Right kidney (tissue), 9 donors: ENCODE measurements at places on chromosomes 1 and 21.

DNA sequence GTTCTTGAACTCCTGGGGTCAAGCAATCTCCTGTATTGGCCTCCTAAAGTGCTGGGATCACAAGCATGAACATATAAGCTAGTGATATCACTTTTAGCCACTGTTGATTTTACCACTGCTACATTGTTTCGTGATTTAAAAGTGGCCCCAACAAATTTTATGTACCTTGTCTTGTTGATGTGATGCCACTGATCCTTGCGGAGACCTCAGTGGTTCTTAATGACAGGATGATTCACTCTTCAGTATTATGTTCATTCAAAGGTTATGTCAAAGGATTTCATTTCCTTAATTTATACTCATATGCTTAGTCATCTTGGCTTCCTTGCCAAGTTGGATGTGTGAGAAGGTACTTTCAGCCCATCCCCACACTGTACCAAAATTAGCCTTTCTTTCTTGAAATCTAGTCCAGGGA lies 12.1 kb downstream of the PRKACB start:
- DNase-seq, result no peak

DNA sequence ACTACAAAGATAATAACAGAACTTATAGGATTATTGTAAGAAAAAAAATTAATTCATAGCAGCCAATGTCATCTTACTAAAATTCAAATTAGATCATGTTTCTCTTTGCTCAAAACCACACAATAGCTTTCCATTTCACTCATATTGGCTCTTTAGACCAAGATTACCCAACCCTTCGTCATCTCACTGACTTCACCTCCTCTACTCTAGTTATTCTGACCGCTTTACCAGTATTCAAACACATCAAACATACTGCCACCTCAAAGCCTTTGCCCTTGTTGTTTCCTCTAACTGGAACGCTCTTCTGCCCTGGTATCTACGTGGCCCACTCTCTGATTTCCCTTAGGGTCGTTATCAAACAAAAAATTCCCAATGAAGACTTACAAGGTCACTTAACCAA lies 1.7 kb downstream of the ANGPTL3 start:
- DNase-seq, result no peak

DNA sequence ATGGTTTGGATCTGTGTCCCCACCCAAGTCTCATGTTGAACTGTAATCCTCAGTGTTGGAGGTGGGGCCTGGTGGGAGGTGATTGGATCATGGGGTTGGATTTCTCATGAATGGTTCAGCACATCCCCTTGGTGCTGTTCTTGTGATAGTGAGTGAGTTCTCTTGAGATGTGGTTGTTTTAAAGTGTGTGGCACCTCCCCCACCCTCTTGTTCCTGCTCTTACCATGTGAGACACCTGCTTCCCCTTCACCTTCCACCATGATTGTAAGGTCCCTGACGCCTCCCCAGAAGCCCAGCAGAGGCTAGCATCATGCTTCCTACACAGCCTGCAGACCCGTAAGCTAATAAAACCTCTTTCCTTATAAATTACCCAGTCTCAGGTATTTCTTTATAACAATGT lies 55.8 kb downstream of the SUSD4 start:
- no peak for DNase-seq

GRCh38 chr1:6009120-6010040 lies 17.2 kb upstream of the NPHP4 start:
- DNase-seq, result no peak

DNA sequence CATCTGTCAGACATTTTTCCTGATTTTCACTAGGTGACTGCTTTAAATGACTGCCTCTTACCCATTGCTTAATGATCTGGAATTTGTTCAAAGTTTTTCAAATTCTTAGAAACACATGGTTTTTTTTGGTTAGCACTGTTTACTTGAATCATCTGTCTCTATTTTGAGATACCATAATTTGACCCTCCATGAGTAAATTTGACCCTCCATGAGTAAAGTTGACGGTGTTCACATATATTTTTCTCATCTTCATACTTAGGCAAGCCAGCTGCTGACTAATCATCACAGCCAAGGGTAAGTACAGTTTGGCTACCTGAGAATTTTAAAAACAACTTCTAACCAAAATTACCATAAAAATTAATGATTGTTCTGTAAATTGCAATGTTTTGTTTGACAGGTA lies 586.5 kb downstream of the PTBP2 start:
- no peak for DNase-seq

DNA sequence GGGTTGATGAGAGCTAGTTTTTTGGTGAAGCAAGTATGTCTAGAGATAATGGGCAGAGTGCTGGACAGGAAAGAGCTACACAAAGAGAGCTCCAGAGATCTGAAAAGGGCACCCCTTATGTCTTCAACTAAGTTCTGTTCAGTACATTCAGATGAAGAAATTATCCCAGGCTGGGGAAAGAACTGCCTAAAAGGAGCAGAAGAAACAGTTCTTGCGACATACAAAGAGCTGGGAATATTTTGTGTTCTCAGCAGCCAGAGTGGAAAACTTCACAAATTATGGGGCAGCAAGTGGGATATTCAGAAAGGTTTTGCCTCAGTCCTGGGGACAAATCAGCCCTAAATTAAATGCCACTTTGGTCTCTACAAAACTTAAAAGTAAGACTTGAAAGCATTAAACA lies 17.4 kb upstream of the CCN1 start:
- no peak for DNase-seq

GRCh38 chr1:108962681-108963051 lies 618 bp downstream of the CLCC1 start:
- no peak for DNase-seq

GRCh38 chr1:12244078-12244477 lies 14.2 kb downstream of the VPS13D start:
- DNase-seq, result no peak

DNA sequence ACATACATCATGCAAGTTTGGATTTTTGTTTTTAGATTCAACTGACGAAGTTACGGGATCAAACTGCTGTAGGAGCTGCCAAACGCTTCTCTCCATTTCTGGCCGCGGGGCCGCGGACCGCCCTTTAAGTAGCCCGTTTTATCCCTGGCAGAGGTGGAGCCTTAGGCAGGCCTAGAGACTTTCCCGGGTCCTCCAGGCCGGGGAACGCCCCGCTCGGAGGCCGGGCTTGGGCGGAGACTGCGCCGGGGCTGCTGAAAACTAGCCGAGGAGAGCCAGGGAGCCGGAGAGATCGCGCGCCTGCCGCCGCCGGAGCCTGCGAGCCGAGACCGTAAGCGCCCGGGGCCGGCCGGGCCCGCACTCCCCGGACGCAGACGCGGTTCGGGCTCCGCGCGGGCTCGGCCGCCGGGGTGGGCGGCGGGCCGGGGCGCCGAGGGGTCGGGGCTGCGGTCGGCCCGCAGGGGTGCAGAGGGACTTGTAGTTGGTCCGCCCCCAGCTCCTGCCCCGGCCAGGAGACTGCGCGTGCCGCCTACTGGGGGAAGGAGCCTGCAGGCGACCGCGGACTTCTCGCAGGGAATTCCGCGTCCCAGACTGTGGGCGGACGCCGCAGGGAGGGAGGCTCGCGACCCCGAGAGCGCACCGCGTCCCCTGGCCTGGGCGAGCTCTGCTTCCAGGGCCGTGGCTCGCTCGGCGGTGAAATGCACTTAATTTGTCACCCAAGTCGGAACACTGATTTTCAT lies at the start of gene EPHX1:
Gene EPHX1 (plus strand): TSS at position 283 of the 737 bp plus-strand sequence. CDS start 18,606 bp downstream, outside the sequence.
- DNase-seq, result peak; percentile 82

GRCh38 chr1:76128096-76128495 lies 53.5 kb downstream of the ST6GALNAC3 start:
- no peak for DNase-seq

GRCh38 chr1:39691383-39692151 lies at the start of gene HPCAL4:
Gene HPCAL4 (minus strand): TSS chr1:39691433. CDS start chr1:39684603, 6,830 bp downstream.
- DNase-seq, result peak; percentile 82

DNA sequence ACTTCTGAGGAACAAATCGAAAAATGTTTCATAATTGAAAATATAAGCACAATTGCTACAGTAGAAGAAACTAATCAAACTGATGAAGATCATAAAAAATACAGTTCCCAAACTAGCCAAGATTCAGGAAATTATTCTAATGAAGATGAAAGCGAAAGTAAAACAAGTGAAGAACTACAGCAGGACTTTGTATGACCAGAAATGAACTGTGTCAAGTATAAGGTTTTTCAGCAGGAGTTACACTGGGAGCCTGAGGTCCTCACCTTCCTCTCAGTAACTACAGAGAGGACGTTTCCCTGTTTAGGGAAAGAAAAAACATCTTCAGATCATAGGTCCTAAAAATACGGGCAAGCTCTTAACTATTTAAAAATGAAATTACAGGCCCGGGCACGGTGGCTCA lies 30.6 kb downstream of the IFNAR1 start:
- no peak for DNase-seq

DNA sequence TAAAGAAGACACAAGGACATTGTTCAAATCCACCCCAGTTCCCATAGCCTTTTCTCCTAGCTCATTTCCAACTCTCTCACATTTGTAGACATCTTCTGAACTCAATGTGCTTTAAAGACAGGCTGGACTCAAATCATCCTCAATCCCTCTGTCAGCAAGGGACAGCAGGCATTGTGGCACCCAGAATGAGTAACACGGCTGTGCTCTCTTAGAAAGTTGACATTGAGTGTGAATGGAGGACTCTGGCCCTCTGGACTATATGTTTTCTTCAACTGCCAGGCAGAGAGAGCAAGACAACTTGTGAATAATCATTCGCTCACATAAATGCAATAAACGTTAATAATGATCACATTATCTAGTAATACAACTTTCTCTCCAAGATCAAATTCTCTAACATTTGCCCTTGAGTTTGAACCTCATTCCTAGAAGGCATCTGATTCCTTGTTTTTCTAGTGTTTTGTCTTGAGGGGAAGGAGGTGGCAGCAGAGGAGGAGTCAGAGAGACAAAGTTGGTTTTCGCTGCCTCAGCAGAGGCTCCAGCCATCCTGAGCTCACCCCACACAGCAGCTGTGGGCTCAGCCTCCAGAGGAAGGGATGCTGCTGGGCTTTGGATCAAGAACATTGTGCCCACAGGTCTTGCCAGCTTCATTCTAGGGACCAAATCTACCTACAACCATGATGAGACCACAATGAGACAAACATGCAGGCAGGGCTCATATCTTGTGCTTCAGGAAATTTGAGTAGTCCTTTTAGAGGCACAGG lies 85.1 kb downstream of the BCAR3 start:
- no peak for DNase-seq

- DNase-seq, result peak; percentile 40
Observed at GRCh38 chr1:156489166-156489934, 11.2 kb downstream of the MEF2D start.

GRCh38 chr1:36323636-36324352 lies at the start of gene EVA1B:
Gene EVA1B (minus strand): TSS chr1:36323645. CDS start chr1:36323037, 608 bp downstream.
- DNase-seq, result peak; percentile 95

DNA sequence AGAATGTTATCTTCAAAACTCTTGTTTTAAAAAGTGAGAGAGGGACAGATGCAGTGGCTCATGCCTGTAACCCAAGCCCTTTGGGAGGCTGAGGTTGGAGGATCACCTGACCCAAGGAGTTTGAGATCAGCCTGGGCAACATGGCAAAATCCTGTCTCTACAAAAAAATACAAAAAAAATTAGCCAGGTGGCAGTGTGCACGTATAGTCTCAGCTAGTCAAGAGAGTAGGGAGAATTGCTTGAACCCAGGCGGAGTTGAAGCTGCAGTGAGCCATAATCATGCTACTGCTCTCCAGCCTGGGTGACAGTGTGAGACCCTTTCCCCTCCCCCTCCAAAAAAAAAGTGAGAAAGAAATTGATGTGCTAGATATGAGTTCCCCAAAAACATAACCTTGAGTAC lies 131.0 kb downstream of the KCNT2 start:
- DNase-seq, result no peak

GRCh38 chr1:119217309-119217828 lies 76.9 kb upstream of the WARS2 start:
- no peak for DNase-seq
